ENCODE measurements at places on chromosomes 5 and 9. TPM values are rescaled to one million over a fixed set of nuclear protein-coding genes. Genes with fewer than 3 reads are reported as not detected.

The ANKRD55 gene
- 0.14 TPM for total RNA-seq

- peak; percentile 94 for DNase-seq
These were observed 7.8 kb downstream of the EXOSC2 start for GRCh38 chr9:130701059-130702022.

DNA sequence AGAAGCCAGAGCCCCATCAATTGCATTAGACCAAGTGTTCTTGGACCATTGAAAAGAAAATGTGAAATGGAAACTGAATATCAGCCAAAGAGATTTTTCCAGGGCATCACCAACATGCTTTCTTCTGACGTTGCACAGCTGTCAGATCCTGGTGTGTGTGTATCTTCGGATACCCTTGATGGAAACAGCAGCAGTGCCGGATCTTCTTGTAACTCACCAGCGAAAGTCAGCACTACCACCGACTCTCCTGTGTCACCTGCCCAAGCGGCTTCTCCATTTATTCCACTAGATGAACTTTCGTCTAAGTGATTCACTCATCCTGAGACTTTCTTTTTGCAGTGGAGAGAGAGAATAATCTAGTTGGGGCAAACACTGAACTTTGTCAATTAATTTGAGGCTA lies 75.7 kb downstream of the PIP5K1B start:
- no peak for DNase-seq

GRCh38 chr5:14097998-14098471 lies 45.1 kb upstream of the TRIO start:
- DNase-seq = no peak

DNA sequence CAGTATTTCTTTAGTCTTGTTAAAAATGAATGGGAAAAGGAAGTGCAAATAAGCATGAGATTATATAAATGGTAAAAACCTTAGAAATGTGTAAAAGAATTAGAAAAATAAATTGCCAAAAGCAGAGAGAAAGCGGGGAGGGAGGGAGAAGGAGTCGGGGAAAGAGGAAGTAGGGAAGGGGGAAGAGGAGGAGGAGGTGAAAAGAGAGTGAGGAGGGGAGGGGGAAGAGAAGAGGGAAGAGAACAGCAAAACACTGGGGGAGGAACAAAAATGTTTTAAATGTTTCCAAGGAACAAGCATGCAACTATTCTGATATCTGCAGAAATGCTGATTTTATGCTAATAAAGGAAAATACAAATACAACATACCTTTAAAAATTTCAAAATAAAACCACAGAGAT lies 317.5 kb downstream of the PIK3R1 start:
- no peak for DNase-seq

DNA sequence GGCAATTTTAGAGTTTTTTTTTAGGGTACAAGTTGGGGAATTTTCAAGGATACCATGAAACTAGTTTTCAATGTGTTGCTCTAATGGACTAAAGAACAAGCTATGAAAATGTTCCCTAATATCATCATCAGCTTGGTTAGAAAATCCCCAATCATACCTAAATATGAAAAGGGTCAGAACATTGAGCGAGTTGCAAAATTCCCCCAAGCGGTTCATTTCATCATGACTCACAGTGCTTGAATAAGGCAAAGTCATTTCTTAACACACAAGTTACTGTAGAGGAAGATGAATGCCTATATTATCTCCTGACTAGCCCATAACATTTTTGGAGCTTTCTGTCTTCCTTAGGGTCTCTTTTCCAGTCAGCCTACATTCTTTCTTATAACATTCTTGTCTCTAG lies 62.7 kb downstream of the ST8SIA4 start:
- no peak for DNase-seq

The CER1 gene
- total RNA-seq = not detected

- DNase-seq = no peak
These were observed 219.6 kb upstream of the ZNF462 start for GRCh38 chr9:106643211-106643930.

GRCh38 chr9:128764361-128764760 lies 7.4 kb downstream of the ZER1 start:
- no peak for DNase-seq

DNA sequence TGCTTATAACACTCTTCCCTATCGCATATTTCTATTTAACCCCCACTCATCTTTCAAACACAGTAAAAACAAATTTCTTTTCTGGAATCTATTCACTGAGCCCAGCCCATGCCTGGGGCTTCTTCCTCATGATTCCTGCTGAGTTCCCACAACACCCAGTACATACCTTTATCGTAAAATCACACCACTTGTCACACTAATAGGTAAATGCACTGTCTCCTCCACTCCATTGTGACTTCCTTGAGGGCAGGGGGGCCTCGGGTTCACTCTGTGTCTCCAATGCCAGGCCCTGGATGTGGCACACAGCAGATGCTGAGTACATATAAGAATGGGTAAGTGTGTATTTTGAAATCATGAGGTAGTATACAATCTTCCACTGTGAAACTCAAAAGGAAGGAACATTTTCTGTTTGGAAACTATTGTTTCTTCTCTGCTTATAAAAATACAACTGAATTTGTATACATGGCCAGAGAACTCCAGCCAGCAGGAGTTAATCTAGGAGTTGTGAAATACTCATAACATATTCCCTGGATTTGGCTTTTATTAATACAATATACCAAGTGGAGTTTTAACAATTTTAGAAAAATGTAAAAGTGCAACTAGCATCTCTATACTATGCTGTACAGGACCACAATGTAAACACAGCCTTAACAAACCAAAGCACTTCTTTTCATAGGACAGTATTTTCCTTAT lies 7.2 kb downstream of the PLK2 start:
- no peak for DNase-seq

The FOXB2 gene
- not detected for total RNA-seq

DNA sequence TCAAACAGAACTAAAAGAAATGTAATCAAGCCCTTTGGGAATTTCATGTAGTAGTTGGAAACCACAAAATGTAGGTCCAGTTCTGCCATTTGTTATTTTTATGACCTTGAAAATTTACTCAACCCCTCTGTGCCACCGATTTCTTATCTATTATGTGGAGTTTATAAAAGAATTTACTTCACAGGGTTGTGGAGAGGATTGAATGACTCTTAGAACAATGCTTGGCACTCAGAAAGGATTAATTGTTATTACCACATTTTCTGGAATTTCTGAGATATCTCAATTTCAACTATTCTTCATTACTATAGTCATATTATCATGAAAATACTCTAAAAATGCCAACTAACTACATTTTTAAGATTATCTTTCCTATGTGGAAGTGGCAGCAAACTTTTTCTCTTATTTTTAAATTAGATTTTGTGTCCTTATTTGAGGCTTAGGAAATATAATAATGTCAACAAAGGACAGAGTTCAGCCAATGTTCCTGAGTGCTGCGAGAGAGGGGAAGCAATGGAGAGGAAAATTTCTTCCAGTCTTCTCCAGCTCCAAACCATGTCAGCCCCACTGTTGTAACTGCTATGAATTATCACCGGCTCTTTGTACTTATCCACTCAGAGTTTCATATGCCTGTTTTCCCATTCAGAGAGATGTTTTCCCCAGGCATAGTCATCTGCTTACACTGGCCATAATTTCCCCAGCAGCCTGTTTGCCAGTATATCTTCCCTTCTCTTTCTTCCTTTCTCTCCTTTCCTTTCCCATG lies 525.6 kb downstream of the SPATA31D1 start:
- no peak for DNase-seq

The GPR151 gene
- not detected for total RNA-seq

- DNase-seq = no peak
These were observed 136.7 kb downstream of the MPDZ start for GRCh38 chr9:13142776-13143175.

GRCh38 chr5:131754363-131754762 lies 42.5 kb downstream of the FNIP1 start:
- no peak for DNase-seq

DNA sequence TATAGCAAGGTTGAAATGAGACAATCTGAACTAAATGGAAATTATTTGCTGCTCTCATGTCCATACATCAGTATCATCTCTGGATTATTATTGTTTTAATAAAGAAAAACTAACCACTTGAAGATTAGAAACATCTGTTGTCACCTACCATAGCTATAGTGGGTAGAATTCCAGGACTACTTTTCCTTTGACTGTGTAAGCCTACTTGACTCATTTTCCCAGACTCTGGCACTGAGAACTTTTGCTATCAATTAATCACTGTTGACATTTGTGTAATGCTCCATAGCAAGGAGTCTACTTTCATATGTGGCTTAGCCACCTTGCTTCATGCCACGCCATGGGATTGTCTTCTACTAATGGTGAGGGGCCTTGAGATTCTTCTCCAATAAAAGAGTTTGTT lies 59.9 kb upstream of the ARRDC3 start:
- no peak for DNase-seq

DNA sequence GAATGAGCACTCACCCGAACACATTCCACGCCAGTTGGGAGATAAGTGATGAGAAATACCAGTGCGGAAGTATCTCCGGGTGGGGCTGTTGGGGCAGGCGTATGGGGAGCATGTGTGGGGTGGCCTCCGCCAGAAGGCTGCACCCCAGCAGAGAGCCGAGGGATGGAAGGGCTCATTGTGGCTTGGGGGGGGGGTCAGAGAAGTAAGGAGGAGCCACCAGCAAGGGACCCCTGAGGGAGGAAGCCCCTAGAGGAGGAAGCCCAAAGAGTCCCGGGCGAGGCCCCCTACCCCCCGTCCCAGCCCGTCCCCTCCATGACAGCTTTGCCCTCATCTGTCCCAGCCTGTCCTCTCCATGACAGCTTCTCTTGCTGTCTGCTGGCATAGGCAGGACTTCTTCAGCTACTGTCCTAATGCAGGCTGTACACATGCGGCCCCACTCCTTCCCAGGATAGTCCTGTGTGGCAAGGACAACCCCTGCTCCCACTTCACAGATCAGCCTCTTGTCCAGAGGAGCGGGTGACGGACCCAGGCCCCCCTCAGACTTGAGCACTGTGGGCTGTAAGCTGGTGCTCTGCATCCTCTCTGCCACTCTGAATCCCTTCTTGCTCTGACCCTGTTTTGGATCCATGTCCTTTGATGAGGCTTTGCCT lies 239.6 kb downstream of the CACNA1B start:
- DNase-seq = no peak

The KIF4B gene
- total RNA-seq = 0.14 TPM

GRCh38 chr9:73006986-73007385 lies 54.1 kb upstream of the ALDH1A1 start:
- no peak for DNase-seq

DNA sequence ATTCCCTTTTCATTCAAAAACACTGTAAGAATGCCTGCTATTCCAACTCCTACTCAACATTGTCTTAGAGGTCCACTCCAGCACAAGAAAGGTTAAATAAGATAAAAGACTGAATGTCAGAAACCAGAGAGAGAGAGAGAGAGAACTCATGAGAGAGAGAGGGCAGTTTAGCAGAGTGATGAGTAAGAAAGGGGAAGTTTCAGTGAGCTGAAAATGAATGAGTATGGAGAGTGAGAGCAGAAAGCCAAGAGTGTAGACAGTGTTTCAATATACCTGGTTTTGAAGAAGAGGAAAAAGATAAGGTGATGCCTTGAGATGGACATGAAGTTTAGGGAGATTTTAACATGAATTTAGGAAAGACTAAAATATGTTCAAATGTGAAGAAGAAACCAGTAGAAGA lies 528.0 kb upstream of the SEMA6A start:
- no peak for DNase-seq

- no peak for DNase-seq
These were observed 120.9 kb downstream of the PIP5K1B start for GRCh38 chr9:68825762-68826472.

GRCh38 chr9:98108531-98109031 lies 10.4 kb downstream of the TRIM14 start:
- DNase-seq = peak; percentile 53

The IL5 gene
- total RNA-seq = not detected

DNA sequence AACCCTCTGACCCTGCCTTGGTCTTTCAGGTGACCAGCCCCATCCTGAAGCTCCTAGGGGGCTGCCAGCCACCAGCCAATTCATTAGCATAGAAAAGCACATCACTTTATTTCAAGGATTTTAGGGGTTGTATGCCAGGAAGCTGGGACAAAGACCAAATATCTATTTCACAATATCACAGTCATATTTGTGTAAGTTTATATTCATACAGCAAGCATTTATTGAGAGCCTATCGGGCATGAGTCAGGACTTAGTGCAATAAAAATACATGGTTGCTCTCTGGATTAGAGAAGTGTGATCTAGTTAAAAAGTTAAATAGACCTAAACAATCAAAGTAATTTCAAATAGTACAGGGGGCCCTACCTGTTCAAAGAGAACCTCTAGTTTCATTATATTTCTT lies 113.8 kb downstream of the ERCC6L2 start:
- no peak for DNase-seq

DNA sequence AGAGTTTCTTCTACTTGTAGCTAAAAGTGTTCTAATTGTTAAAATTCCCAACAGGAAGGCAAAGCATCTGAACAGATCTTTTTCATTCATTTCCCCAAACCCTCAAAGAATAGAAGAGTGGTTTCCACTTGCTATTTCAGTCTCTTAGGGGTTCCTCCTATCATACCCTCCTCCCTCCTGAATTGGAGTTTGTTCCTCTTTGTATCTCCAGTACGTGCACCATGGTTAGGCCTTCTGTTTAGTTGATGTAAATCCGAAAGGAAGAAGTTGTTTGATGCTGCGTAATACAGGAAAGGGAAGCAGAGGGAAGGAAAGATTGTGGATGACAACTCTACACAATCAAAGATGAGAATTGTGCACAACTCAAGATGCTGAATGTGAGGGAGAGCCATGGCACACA lies 303.6 kb downstream of the PIK3R1 start:
- no peak for DNase-seq

The FLT4 gene
- 18.0 TPM for total RNA-seq

DNA sequence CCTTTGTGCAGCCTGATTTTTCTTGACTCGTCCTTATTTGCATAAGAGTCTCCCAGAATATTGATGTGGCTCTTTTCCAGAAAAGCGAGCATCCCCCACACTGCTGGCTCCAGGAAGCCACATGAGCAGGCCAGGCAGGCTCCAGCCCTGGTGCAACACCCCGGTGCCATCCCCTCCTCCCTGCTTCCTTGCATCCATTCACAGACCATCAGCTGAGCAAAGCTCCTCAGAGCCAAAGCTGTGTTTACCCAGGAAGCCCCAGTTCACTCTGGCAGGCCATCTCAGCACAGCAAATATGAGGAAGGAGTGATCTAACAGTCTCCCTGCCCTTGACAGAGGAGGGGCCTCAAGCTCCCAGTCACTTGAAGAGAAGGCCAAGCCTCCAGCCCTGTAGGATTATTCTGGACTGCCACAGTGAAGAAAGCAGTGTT lies 34.4 kb downstream of the INSYN2B start:
- peak; percentile 86 for DNase-seq

The CDX1 gene
- total RNA-seq = 0.28 TPM

The REEP2 gene
- total RNA-seq = 13.0 TPM

GRCh38 chr9:90393365-90394152 lies 249.1 kb downstream of the DIRAS2 start:
- no peak for DNase-seq

GRCh38 chr5:133381571-133382365 lies 230.6 kb downstream of the FSTL4 start:
- DNase-seq = no peak

DNA sequence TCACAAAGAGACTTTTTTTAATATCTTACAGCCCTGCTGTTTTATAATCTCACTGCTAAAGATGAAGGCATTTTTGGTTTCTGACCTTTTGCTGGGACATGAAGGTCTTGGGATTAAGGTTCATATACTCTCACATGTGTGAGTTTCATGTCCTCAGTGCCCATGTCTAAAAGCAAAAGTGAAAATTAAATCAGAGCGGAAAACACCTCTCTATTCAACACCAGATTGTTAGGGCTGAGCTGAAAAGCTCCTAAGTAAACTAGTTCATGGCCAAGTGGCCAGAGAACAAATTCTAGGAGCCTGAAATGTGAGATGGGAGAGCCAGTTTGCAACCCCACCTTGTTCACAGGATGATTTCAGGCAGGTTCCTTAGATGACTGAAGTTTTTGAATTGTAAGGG lies 110.9 kb downstream of the GRIA1 start:
- no peak for DNase-seq

The NR2F1-AS1 gene
- total RNA-seq = 25.6 TPM
